NCI-H1930 (cell line): ENCODE measurements at places on chromosomes 3 and 15.

DNA sequence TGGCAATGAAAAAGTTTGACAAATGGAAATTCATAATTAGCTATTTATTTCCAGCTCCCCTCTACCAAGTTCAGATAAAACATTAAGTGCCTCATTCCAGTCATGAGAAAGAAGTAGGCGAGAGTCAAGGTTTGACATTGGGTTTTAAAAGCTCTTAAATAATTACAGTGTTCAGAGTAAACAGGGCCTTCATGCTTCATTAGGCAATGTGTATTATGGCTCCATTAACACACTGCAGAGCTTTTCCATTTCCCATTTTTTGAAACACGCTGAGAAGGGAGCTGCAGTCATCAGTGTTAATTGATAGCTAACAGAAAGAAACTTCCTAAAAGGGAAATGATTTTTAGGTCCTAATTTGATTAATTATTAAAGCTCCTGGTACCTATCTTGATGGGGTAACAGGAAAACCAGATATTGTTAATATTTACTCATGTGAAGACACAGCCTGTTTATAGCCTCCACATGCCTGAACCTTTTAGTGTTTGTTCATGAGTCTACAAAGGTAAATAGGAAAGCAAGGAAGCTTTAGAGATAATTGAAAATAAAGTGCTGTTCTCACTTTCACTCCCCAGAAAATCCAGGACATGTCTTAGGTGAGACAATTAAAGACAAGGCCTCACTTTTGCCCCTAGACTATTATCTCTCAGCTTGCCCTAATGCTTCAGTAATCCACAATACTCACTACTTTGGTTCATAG lies 28.7 kb downstream of the SST start:
- DNase-seq, result no peak

DNA sequence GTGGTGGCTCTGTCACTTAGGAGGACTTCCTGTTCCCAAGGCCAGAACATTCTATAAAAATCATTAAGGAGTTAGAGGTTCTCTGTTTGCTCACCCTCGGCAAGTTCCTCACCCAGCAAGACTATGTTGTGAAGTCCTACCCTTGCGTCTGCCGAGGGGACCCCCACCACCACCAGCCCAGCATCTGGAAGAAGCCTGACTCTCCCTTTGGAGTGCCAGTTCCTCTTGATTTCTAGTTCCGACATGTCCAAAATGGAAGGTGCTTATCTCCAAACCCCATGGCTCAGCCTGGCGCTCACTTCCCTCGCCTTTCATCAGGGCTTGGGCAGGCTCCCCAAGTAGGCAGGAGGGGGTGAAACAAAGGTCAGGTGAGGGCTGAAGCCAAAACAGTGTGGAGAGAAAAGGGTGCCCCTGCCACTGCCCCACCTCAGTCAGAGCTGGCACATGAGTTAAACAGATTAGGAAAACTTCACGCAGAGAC lies 41.0 kb downstream of the BHLHE40 start:
- no peak for DNase-seq

DNA sequence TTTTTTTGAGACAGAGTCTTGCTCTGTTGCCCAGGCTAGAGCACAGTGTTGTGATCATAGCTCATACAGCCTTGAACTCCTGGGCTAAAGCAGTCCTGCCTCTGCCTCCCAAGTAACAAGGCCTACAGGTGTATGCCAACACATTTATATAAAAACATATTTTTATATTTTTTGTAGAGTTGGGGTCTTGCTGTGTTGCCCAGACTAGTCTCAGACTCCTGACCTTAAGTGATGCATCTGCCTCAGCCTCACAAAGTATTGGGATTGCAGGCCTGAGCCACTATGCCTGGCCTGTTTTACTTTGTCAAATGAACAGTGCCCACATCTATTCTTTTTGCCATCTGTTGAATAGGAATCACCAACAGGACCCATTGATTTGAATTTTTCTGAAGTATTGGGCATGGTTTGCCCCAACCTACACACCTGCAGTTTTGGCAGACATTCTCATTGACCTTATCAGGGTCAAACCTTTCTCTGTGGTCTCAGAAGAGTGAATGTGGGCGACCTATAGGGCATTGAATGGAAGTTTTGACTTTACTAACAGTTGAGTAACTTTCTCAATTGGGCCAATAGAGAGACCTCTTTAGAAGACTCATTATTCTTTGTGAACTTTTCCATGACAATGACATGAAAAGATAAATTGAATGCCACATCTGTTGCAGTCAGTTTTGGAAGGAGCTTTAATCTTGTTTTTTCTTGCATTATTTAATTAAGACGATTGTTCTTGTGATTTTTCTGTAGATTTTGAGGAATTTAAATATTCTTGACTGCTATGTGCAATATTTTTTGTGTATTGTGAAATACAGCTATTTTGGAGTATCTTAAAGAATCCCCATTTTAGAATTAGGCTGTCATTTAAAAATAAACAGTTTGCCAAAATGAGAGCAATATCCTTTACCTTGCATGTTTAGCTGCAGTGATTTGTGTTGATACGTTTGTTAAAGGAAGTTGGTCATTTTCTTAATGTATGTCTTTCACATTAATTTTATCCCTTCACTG lies 2.7 kb downstream of the IREB2 start:
- DNase-seq, result no peak

GRCh38 chr15:31270767-31271166 lies 55.9 kb upstream of the KLF13 start:
- no peak for DNase-seq

DNA sequence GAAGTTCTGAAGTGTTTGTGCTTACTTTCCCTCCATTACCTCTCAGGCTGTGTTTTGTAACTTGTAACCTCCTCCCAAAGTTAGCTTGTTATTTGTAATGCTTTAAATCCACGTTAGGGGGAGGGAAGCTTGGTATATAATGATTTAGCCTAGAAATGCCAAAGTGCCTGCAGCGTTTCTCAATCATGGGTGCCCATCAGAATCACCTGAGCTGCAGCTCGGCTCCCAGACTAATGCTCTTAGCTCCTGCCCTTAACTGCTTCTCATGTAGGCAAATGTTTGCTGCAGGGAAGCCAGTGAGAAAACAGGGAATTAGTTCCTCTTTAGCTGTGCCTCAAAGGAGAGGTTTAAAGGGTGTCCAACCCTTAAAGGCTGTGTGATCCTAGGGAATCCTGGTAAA lies 219.2 kb upstream of the NAALADL2 start:
- no peak for DNase-seq

- no peak for DNase-seq
Observed at GRCh38 chr15:72047020-72047419, 70.9 kb downstream of the MYO9A start.
